ENCODE measurements at places on chromosomes 11 and 22.

DNA sequence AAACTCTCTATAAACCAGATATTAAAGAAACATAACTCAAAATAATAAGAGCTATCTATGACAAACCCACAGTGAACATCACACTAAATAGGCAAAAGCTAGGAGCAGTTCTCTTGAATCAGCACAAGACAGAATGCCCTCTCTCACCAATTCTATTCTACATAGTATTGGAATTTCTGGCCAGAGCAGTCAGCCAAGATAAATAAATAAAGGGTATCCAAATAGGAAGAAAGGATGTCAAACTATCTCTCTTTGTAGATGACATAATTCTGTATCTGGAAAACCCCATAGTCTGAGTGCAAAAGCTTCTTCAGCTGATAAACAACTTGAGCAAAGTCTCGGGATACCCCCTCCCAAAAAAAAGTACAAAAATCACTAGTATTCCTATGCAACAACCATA, 359.8 kb downstream of the LRRC4C start:
- no peak for DNase-seq

- no peak for DNase-seq
Observed at GRCh38 chr11:5230266-5230665, 3.4 kb upstream of the HBB start.

DNA sequence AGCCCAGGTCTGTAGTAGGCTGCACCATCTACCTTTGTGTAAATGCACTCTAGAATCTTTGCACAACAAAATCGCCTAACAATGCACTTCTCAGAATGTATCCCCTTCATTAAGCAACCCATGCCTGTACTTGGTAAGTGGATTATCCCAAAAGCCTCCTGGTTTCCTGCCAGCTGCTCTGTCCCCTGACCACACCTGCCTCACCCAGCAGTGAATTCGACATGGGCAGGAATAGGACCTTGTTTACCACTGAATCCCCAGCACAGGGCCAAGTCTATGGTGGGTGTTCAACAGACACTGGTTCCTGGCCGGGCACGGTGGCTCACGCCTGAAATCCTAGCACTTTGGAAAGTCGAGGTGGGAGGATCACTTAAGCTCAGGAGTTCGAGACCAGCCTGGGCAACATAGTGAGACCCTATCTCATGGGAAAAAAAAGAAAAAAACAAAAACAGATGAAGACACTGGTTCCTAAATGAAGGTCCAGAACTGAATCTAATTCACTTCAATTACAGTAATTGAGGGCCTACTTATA, 5.1 kb upstream of the SYCE3 start:
- DNase-seq = no peak

DNA sequence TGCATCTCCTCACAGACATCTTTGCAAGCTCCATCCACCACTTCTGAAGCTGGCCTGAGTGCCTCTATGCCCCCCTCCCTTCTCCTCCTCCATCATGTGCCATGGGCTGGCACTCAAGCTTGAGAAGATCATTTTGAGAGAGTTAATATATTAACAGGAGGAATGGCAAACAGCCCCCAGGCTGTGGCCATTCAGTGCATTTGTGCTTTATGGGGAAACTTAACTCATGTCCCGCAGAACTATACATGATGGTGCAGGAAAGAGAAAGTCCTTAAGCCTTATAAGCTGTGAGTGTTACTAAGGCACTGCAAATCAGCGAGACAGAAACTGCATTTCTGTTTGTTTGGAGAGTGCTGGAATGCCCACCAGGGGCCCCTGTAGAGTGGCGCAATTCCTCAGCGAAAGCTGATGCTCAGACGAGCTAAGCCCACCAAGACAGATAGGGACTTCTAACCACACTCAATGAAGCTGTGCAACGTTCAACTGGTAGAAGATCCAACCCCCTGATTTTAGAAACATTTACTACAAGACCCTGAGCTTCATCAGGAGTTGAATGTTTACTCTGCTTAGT, 26.8 kb upstream of the PHLDA2 start:
- no peak for DNase-seq

DNA sequence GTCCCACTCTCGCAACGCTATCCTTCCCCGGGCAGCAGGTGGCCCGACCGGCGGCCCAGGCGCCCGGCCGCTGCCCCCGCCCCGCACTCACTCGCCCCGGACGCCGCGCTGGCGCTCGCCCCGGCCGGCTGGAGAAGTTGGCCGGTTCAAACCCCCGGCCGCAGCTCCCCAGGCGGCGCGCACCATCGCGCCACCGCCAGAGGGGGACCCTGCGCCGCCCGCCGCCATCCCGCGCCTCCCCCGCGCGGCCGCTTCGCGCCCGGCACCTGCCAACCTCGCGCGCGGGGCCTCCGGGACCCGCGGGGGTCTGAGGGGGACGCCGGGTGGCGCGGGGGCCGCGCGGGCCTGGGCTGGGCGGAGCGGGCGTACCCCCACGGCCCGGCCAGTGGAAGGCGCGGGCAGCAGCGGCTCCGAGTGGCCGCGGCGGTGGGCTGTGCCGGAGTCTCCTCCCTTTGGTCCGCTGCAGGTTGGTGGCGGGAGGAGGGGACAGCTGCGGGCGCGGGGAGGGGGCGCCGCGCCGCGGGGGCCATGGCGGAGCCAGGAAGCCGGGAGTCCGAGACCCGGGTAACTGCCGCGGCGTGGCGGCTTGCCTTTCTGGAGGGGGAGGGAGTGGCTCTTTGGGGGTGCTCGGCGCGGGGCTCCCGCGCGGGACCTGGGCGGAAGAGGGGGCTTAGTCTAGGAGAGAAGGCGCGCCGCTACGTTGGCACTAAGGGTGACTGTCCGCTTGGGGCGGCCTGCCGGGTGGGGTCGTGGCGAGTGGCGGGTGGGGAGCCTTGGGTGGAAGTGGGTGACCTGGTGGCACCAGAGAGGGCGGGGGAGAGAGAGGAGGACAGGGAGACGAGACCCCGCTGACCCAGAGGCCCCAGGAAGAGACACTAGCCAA, at the start of the genes MPST and TST:
Gene MPST, plus strand, starts transcription at position 434 of the 883 bp plus-strand sequence. Its CDS starts 95 bp downstream, at position 529.
Gene TST, minus strand, starts transcription at position 139 of the 883 bp plus-strand sequence. CDS start 715 bp downstream, outside the sequence.
- peak; percentile 77 for DNase-seq

DNA sequence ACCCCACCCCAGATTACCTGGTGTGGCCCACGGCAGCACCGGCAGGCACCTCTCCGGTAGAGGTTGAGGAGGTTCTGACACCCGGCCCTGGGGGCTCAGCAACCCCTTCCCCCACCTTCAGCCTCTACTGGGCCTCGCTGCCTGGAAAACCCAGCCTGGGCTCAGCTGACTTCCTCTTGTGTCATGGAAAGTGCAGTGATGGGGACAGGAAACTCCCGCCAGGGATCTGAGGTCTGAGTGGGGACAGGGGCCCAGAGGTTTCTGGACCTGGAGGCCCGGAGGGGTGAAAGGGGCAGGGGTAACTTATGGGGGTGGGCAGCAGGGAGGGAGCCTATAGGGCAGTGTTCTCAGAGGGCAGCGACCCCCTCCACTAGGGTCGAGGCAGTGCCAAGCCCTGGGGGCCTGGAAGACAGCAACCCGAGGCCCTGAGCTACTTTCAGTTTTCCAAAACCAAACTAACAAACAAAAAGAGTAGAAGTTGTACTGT, 10.0 kb upstream of the CD5 start:
- no peak for DNase-seq

DNA sequence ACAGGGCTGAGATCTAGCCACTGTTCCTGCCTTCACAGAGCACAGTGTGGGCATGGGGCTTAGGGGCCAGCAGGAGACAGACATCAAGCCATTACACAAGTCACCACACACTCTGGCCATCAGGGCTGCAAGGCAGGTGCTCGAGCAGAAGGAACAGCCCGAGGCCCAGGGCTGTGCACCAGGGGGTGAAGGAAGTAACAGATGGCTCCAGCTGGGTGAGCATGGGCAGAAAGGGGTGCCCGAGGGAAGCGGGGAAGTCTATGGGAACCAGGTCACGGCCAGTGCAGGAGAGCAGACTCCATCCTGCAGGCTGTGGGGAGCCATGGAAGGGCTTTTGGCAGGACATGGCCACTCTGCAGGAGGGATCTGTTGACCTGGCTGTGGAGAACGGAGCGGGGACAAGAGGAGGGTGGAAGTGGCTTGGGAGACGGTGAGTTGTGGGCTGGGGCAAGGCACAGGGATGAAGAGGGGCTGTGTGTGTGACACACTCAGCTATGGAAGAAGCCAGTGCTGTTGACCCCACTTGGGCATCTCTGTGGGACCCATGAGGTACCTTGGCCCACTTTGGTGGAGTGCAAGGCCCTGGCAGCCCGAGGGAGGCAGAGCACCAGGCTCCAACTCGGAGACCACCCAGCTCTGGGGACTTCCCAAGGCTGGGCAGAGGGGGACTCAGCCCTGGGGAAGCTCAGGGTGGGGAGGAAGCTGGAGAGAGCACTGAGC, 3.6 kb downstream of the C11orf68 start:
- peak; percentile 55 for DNase-seq

GRCh38 chr11:122746050-122746478, 90.5 kb downstream of the UBASH3B start:
- no peak for DNase-seq

DNA sequence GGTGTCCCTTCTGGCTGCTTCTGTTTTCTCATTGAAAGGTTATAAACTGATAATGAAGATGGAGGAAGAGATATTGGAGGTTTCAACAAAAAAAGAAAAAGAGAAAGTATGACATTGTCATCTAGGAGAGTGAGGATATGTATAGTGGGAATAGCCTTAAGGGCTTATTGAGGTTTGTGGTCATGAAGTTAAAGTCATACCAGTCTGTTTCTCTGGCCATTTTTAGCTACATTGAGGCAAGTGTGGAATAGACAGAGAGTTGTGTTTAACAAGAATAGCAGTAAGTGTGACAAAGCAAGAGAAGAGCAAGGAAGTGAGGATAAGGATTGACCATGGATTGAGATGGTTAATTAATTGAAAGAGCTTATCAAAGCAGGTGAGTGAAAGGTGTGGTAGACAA, 110.4 kb downstream of the ELP4 start:
- DNase-seq = no peak

GRCh38 chr11:75562836-75563484, 907 bp downstream of the SERPINH1 start:
- peak; percentile 73 for DNase-seq

- no peak for DNase-seq
Observed at GRCh38 chr11:106695506-106695905, 322.8 kb downstream of the GUCY1A2 start.

GRCh38 chr11:65150509-65151299, 16.4 kb upstream of the SYVN1 start:
- no peak for DNase-seq

- DNase-seq = no peak
Observed at GRCh38 chr11:125957618-125958332, 11.9 kb downstream of the VSIG10L2 start.

- DNase-seq = no peak
Observed at GRCh38 chr11:103978616-103979595, 57.5 kb upstream of the DDI1 start.

DNA sequence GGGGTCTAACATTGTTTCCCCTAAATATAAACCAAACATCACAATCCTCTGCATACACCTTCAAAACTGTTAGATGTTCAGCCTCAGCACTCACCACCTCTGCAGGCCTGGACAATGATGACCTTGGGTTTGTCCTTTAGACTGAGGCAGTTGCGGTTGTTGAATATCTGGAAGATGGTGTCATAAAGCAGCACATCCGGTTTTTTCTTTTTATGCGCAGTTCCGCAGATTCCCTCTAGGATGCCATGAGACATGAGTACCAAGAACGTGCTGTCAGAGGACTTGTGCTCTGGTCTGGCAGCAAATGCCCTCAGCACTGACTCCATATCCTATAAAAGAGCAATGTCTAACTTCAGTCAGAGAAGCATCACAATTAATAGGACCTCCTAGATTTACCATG, 22.8 kb downstream of the CASP5 start:
- no peak for DNase-seq

- no peak for DNase-seq
Observed at GRCh38 chr11:74926304-74927030, 22.4 kb downstream of the XRRA1 start.

GRCh38 chr11:103683576-103683975, 352.9 kb upstream of the DDI1 start:
- DNase-seq = no peak

GRCh38 chr11:135027461-135027860, 615.4 kb upstream of the B3GAT1 start:
- no peak for DNase-seq

DNA sequence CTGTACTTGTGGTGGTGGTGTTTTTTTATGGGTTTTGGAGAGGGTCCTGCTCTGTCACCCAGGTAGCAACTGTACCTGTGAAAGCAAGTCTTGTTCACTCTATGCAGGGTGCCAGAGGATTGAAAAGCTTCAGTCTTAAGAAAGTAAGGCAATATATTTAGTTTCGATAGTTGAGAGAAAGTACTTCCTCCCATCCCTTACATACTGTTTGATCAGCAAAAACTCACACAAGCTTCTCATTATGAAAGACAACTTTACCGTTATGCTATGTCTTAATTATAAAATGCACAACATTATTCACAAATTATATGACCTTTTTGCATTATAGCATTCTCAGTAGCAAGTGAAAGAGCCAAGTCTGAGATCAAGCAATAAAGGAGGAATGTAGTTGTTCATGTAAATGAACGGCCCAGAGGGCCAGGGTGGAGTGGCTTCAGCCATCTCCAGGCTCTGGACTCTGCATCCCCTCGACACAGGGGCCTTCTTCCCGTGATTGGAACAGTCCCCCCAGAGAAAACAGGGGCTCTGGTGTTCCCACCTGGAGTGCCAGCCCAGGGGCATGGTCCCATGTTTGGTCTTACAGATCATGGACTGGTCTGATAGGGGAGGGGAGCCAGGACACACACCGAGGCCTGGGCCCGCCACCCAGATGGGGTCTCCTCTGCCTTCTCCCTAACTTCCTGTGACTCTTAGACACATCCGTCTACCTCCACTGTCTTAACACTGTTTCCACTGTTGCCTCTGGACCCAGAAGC, 38.7 kb upstream of the CTTN start:
- DNase-seq = no peak

GRCh38 chr11:124817036-124817435, 16.8 kb upstream of the MSANTD2 start:
- DNase-seq = no peak

- peak; percentile 44 for DNase-seq
Observed at GRCh38 chr22:39179401-39179827, 26.9 kb upstream of the CBX7 start.

GRCh38 chr22:50683086-50683993, 10.7 kb downstream of the SHANK3 start:
- DNase-seq = no peak

- DNase-seq = peak; percentile 93
Observed at GRCh38 chr22:41951898-41952474, at the start of gene SMIM45. TSS of gene SMIM45 (plus strand) at chr22:41952150.

- DNase-seq = no peak
Observed at GRCh38 chr11:33730716-33731115, 5.5 kb downstream of the CD59 start.

DNA sequence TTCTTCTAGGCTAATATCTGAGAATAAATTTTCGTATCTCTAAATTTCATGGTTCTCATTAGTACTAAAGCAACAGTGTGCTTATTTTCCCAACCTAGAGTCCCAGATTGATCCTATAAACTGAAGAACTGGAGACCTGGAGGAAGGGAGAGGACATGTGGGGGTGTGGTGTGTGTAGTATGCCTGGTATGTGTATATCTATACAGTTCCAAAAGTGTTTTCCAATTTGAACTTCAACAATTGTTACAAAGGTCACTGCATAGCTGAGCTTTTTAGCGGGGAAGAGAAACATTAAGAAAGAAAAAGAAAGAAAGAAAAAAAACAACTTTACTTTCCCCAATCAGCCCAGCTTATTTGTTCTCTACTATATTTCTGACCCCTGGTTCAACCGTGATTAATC, 152.1 kb downstream of the SOX6 start:
- DNase-seq = no peak

GRCh38 chr22:26466196-26466595, 17.4 kb downstream of the HPS4 start:
- no peak for DNase-seq

- no peak for DNase-seq
Observed at GRCh38 chr11:18594999-18595749, 4.4 kb upstream of the MISFA start.
